ENCODE measurements at places on chromosomes 4 and X.

DNA sequence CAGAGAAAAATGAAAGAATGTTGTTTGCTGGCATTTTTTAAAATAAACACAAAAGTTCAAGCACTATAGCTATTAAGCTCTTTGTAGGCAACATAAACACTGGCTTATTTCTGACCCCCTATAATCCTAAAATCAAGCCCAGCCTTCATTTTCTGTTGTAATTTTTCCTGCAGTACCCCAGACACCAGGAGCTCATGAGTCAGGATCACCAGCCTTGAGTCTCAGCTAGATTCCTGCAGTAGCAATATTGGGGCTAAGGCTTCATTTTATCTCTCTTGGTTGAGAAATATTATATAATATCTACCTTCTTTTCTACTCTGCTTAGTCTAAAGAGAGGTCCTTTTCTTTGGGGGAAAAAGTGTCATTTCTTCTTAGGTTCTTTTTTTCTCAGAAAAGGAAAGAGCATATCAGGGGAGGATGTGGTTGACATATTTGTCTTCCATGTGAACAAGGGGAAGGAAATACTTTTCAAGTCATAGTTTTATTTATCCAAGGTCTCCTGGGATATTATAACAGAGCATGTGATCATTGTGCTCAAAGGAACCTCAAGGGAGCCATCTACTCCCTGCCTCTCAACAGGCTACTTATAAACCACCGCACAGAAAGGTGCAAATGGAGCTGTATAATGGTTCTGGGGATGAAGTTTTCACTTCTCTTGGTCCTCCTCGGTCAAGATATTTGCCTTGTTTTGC, 678.3 kb upstream of the NR3C2 start:
- no peak for DNase-seq

DNA sequence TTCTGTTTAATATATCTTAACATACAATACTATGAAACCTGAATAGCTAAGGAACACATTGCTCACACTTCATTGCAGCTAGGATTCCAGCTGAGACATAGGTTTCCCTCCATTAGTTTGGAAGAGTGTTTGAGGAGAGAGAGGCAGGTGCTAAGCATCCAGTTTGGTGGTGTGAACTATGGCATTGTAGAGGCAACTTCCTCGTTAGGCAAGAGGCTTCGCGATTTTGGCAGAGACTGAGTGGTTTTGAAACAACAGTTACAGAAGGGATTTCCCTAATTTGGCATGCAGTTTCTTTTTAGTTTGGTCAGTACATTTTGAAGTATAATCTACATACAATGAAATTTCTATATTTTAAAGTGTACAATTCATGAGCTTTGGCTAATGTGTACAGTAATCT, 117.1 kb upstream of the BMP3 start:
- no peak for DNase-seq

DNA sequence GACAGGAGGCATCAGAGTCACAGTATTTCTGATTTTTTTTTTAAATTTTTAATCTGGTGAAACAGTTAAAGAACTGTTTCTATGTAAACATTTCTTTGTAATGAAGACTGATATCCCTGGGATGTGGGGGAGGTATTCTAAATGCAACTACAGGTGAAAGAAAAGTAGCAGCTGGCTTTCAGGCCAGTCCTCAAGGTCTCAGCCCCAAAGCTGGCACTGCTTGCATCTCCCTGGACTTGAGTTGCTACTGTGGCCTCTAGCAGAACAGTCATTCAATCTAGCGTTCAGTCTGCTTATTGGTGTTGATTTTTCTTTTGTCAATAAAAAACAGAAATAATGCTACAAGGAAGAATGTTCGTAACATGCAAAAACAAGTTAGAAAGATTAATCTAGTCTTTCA, 4.9 kb downstream of the MBNL3 start:
- no peak for DNase-seq

DNA sequence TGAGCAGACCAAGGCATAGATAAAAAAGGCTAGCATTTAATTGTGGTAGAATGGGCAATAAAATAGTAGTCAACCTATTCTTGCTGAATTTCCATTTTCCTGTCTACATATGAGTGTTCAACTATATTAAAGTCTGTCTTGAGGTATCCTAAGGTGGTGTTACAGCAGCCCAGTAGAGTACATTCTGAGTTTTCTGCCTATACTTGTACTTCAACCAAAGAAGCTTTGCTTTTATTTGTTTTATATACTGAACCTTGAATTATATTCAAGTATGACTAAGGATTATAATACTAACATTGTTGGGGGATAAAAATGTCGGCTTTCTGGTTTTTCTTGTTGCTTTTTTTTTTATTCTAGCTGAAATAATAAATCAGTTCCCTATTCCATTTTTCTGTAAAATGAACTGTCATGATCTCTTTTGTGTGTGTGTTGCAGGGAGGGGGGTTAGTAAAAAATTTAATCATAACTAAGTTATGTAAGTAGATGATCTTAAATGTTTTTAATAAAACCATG, 106.7 kb downstream of the PDLIM5 start:
- DNase-seq, result no peak

GRCh38 chr4:111946800-111947199, 198.5 kb upstream of the FAM241A start:
- DNase-seq, result no peak

DNA sequence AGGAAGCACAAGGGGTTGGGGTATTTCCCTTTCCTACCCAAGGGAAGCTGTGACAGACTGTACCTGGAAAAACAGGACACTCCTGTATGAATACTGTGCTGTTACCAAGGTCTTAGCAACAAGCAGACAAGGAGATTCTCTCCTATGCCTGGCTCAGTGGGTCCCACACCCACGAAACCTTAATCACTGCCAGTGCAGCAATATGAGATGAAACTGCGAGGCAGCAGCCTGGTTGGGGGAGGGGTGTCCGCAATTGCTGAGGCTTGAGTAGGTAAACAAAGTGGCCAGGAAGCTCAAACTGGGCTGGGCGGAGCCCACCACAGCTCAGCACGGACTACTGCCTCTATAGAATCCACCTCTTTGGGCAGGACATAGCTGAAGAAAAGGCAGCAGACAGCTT, 197.7 kb downstream of the INPP4B start:
- no peak for DNase-seq

DNA sequence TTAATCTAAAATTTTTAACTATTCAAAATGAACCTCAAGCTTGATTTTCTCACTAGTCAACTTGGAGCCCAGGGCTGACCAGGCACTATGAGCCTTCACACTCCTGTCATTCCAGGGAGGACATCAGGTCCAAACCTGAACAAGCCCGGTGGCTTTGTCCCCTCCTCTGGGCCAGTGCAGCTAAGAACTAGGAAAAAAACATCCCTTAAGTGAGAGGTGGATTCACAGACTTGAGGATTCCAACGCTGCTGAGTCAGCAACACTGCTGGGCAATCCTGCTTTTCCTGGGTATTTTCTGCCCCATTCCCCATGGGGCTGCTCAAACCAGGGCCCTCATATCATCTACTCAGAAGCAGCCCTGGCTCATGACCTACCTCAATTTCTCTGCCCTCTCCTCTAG, 4.0 kb downstream of the RNF212 start:
- no peak for DNase-seq

DNA sequence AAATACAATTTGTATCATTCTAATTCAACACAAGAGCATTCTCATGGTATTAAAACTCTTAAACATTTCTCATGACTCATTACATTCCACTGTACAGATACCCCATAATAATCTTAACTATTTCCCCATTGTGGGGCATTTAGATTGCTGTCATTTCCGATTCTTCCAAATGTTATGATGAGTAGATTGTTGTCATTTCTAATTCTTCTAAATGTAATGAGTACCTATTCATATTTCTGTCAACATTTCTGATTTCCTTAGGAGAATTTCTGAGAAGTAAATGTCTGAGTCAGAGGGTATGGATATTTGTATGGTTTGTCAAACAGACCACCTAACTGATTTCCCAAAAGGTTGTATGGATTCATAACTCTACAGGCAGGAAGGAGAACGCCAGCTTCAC, 8.3 kb downstream of the S100G start:
- DNase-seq, result no peak

- DNase-seq, result no peak
These were observed 45.6 kb downstream of the GPC3 start for GRCh38 chrX:133939655-133940302.
